ENCODE measurements at places on chromosomes 1 and 21.
A peak's percentile ranks its signal among the peaks of the same experiment; 100 is the strongest.

DNA sequence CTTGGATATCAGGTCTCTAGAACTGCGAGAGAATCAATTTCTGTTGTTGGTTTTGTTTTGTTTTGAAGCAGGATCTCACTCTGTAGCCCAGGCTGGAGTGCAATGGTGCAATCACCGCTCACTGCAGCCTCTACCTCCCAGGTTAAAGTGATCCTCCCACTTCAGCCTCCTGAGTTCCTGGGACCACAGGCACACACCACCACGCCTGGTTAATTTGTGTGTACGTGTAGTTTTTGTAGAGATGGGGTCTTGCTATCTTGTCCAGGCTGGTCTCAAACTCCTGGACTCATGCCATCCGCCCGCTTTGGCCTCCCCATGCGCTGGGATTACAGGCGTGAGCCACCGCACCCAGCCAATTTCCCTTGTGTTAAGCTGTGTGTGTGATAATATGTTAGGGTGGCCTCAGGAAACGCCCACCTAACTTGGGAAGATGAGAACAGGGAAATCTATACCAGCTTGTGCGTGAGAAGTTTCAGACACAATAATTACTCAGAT lies 109.6 kb downstream of the SIK1 start:
- DNase-seq: no peak

GRCh38 chr21:38742580-38743260 lies 63.0 kb upstream of the ETS2 start:
- DNase-seq: no peak

DNA sequence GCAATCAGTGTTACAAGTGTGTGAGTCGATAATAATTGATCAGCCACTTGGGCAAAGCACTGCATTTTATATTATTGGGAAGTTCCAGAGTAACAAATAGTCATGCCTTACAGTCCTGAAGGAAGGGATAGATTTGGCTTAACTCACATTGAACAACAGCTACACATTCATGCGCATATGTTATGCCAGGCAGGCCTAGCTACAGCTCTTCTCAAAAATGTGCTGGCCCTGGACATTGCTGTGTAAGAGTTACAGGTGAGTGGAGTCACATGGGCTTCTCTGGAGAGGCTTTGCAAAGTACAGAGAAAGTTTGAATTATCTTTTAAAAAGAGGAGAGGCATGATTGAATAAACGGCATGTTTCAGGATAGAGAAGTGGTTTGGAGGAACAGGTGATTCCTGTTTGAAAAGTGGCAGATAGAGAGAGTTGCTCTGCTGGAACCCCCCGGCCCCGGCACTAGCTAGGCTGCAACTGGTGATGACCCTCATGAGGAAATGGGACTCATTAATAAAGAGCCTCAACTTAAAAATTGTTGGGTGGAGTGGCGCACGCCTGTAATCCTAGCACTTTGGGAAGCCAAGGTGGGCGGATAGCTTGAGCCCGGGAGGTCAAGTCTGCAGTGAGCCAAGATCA lies 200.6 kb downstream of the CRB1 start:
- no peak for DNase-seq

GRCh38 chr1:162590101-162590500 lies 28.6 kb downstream of the UAP1 start:
- DNase-seq: no peak

GRCh38 chr1:181192316-181192715 lies 103.8 kb downstream of the IER5 start:
- DNase-seq: no peak

- DNase-seq: no peak
Measured at GRCh38 chr21:34027721-34028461, 45.5 kb upstream of the MRPS6 start.

DNA sequence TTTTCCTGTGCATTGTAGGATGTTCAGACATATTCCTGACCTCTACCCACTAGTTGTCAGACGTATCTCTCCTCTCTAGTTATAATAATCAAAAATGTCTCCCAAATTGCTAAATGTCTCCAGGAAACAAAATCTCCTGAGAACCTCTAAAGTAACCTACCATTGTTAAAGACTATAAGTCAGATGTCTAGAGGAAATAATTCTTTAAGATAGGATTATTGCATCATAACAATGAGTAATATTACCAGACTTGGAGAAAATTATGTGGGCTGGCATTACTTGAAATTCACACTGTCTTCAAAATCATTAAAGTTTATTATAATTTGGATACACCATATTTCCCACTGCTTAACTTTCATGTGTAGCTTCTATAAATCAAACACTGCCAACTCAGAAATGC lies 643.0 kb upstream of the ADGRL2 start:
- DNase-seq: no peak

DNA sequence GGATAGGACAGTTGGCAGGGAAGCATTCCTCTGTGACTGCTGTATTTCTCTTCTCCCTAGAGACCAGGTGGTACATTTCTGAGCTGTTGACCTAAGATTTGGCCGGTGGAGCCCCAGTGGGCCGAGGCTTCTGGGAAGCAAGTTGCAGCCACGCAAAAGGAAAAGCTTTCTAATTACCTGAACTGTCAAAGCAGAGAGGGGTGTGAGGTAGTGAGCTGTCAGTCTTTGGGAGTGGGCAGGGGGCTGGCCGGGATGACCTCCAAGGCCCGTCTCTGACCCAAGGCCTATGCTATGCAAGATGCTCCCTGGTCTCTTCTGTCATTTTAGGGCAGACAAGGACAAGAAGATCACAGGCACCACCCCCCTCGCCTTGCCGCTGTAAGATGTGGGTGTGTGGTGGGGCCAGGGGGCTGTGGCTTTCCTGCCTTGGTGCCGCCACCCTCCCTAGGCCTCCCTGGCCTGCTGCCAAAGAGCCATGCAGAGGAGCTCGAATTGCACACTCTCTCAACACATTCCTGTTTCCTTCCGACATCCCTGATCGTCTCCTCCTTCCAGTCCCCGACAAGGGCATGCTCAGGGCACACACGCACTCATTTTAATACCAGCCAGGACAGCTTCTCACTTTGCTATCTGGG lies 7.7 kb downstream of the PADI1 start:
- peak; percentile 26 for DNase-seq

Data from activated naive CD8-positive, alpha-beta T cell treated with anti-CD3 and anti-CD28 coated beads, Interleukin-2, amount 50 U/mL, for 16 hours (primary cell).